ENCODE measurements at places on chromosomes 7 and 10.
A peak's percentile ranks its signal among the peaks of the same experiment; 100 is the strongest.

- DNase-seq = no peak
Observed at GRCh38 chr7:11298220-11298619, 324.5 kb downstream of the PHF14 start.

DNA sequence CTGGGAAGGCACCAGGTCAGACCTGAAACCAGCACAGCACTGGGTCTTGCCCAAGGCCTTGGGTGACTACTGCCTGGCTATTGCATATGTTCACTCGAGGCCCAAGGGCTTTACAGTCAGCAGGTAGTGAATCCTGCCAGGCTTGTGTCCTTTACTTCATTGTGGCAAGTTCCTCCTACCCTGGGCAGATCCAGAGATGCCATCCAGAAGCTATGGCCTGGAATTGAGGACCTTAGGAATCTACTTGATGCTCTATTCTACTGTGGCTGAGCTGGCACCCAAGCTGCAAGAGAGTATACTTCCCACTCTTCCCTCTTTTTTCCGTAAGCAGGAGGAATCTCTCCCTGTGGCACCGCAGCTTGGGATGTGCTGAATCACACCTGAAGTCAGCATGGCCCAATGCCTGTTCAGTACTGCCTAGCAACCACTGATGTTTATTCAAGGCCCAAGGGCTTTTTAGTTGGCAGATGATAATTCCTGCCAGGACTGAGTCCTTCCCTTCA is 246.7 kb upstream of the CTBP2 start:
- no peak for DNase-seq

DNA sequence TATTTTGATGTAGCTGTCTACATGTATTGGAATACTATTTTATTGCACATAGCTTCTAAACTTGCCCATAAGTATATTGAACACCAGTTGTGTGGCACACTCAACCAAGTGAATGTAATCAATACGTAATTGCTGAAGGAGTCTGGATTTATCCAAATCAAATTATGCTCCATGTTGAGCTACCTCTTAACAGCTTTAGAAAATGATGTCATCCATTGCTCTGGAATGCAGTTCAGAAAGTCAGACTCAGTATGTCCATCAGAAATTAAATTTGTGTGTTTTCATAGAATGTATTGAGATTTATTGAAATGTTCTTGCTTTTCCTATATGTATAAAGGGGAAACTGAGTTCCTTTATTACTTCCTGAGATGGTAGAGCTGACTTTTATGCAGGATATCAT is 25.0 kb upstream of the CCAR1 start:
- DNase-seq = no peak

DNA sequence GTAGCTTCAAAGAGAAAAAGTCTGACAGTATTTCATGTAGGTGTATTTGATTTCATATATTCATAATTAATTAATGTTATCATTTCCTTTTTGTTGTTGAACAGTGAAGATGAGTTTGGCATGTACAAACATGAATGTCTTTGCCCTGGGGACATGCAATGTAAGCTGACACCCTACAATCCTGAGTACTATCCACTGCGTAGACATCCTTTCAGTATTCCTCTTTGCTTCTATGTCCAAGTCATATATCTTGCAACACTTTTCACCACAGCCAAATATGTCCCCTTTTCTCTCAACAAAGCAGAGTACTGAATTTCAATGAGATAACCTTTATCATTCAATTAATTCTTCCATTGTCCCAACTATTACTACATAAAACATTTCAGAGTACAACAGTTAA is 93.6 kb downstream of the GPR37 start:
- DNase-seq = no peak

GRCh38 chr10:76082232-76082631 is 650.8 kb downstream of the LRMDA start:
- DNase-seq = no peak

DNA sequence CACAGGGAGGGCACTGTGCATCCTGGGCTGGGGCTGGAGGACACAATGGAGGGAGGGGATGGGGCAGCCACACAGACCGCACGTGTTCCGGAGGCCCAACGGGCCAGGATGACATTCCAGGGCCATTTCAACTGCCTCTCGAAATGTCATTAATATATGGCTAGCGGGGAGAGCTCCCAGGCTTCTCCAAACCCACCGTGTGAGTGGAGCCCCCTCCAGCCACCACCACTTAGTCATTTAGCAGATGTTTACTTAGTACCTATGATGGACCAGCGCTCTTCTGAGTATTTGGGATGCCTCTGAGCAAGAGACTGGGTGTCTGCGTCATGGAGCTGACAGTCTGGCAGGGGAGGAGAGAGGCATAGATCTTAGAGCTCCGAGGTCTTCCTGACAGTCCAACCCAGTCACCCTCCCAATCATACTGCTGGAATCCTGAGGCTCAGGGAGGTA is 107.3 kb downstream of the ZMIZ1 start:
- no peak for DNase-seq

GRCh38 chr10:3481496-3481895 is 303.5 kb downstream of the KLF6 start:
- DNase-seq = no peak

DNA sequence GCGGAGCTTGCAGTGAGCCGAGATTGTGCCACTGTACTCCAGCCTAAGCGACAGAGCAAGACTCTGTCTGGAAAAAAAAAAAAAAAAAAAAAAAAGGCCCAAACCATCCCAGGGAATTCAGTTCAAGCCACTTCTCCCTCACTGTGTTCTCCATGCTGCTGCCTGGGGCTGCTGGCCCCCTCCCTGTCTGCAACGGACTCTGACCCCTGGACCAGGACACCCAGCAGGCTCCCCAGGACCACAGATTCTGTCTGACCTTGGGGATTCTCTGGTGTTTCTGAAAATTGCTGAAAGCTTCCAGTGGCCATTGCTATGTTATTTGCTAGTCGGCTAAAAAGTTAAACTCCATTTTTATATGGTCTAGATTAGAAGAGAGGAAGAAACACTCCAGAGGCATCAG is 261.7 kb upstream of the C7orf33 start:
- no peak for DNase-seq

DNA sequence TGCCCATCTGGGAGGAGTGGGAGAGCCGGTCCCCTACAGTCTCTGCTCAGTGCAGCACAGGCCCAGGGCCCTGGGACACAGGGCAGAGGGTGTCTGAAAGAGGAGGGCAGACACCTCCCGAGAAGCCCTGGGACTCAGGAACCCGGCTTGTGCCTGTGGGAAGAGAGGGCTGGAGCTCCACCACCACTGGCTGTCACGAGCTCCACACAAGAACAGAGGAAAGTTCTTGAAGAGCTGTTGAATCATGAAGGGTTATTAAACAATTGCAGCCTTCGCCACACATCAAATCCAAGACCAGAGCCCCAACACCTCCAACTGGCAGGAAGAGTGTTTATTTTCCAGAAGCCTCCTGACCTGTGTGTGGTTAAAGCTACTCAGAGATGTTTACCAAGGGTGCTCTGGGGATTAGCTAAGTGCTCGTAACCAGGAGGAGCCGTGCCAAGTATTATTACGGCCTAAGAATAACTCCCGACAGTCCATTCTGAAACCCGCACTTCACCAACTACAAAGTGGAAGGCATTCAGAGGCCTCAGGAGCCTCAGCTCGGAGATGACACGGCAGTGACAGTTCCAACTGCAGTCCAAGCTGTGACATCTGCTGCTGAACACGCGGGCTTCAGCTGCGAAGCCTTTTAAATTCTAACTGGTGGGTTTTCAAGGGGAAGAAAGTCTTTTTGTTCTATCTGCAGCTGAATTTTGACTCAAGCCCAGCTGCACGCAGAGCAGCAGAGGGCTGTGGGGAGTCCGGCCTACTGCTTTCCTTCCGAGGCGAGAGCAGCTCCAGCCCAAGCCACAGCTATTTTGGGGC is 75.1 kb downstream of the MAD1L1 start:
- DNase-seq = no peak

- DNase-seq = no peak
Observed at GRCh38 chr7:14016950-14017349, 27.5 kb upstream of the ETV1 start.

DNA sequence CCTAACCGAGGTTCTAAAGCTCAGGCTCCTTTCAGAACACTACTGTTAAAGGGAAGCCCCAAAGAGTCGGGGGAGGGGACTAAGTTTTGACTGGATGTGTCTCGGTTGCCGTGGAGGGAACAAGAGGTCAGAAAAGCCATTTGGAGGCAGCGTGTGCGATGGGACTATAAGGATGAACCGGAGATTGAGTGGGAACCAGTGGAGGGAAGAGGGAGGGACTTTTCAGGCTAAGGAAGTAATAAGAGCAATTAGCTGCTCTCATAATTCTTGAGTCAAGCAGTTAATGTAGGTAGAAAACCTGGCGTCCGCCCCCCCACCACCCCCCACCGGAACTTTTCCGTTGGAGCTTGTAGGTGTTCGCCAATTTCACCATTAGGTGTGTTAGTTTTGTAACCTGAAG is 491 bp upstream of the AKAP9 start:
- DNase-seq = no peak

DNA sequence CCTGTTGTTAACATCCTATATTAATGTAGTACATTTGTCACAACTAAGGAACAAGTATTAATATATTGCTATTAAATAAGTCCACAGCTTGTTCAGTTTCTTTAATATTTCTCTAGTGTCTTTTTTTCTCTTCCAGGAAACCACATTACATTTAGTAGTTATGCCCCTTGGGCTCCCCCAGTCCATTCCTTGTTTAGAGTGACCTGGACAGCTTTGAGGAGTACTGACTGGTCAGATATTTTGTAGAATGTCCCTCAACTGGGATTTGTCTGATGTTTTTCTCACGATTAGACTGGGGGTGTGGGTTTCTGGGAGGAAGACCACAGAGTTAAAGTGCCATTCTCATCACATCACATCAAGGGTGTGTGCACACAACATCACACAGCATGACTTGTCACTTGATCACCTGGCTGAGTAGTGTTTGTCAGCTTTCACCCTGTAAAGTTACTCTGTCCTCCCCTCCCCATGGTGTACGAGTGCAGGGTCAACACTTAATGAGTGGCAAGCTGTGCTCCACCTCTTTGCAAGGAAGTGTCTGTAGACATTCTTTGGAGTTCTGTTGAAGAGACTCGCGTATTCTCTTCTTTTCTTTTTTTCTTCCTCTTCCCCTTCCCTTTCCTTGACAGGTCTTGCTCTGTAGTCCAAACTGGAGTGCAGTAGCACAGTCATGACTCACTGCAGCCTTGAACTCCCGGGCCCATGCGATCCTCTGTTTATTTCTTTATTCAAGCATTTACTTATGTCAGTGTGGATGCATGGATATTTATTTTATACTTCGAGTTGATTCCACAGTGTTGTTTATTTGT is 10.2 kb downstream of the LMTK2 start:
- no peak for DNase-seq

DNA sequence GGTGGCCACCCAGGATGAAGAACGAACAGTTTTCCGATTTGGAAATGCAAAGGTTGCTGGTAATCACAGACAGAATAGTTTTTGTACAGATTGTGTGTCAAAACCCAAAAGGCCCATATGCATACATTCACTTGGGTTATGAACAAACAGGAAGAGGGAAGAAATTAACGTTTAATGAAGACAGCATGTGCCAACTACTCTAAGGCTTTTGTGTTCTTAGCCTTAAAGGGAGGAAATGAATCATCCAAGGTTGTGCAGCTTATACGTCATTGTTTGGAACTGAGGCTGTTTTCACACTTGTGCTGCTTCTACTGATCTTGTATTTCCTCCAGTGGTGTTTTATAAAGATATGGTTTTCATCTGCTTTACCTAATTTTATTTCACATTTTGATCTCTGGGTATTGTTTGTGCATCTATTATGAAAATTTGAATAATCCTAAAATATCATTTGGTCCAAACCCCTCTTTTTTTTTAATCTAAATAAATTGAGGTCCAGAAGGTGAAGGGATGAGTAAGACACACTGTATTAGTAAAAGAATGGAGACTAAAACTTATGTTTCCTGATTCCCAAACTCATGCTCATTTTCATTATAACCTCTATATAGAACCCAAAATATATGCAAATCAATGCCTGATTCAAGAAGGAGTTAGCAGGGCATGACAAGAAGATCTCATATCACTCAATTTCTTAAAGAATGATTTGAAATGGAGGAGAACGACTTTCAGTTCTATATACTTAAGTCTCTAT is 373.1 kb downstream of the THSD7A start:
- DNase-seq = peak; percentile 87

DNA sequence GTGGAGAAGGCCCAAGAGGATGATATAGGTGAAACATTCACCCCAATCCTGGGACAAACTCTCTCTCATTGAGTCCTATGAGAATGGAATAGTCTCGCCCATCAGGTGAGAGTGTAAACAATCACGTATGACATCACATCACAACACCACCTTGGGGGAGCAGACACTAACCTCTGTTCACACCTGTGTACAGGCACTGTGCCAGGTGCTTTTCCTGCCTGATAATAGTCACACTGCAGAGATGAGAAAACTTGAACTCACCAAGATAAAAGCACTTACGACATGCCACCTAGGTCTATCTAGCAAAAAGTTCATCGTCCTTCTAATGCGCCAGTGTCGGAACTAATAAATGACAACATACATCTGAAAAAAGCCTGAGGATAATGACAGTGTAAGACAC is 187.8 kb downstream of the FAM107B start:
- DNase-seq = no peak

DNA sequence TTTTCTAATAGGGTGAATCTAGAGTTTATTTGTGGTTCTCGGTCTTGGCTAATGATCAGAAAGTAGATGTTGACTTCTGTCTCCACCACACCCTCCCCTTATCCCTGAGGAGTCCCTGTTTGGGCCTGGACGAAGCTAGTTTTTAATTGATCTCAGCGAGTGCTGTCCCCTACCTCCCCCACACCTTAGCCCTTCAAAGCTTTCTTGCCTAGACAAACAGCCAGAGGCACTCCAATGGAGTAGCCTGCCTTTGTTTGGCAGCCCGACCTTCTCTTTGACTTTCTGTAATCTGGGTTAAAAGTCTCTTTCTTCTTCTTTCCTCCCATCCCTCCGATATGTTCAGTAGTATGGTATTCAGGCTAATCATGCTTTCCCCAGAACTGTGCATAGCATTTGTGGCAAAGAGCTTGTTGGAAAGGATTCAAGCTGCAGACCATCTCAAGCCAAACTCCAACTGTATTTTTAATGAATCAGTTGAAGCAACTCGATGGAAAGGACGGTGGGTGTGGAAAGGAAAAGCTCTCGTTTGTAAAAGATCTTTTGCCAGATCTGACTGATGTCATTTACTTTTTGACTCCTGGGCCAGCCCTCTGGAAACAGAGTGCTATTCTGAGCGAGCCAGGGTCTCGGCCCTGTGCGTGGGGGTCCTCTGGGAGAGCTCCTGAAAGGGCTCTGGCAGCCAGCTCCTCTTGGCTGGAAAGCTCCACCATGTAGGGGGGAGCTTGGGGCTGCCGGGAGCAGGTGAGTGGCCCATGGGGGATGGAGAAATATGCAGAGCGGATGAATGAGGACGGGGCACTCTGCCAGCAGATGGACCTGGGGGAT is 4.5 kb downstream of the FAM180A start:
- no peak for DNase-seq

Data from SW 1271 (cell line).